RCC 7860 (cell line): ENCODE measurements at places on chromosomes 12 and 14.

GRCh38 chr12:115140981-115141655, 457.1 kb upstream of the TBX3 start:
- no peak for DNase-seq

GRCh38 chr12:55760663-55761062, 17.7 kb downstream of the GDF11 start:
- DNase-seq = no peak

DNA sequence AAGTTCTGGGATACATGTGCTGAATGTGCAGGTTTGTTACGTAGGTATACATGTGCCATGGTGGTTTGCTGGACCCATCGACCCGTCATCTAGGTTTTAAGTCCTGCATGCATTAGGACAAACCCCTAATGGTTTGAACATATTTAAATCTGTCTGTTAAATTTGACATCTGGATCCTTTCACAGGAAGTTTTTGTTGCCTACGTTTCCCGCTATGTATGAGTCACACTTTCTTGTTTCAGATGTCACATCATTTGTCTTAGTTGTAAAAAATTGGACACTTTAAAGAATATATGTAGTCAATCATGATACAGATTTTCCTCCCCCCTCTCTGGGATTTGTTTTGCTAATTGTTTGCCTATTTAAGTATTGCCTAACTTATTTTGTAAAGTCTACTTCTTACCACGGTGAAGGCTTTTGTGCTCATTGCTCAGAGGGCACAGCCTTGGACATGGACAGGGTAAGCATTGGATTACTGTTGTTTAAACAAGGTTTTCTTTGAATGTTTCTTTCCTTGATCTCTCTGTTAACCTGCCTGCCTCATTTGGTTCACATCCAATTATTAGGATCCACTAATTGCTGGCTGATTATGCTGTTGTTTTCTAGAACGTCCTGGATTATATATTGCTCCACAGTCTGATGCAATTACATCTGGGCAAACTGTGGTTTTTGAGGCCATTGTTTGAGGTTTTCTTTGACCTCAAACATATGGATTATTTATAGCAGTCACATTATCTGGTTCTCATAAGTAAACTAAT, 1441.4 kb downstream of the AACS start:
- no peak for DNase-seq

GRCh38 chr14:75549169-75549568, 26.9 kb downstream of the BATF start:
- no peak for DNase-seq

DNA sequence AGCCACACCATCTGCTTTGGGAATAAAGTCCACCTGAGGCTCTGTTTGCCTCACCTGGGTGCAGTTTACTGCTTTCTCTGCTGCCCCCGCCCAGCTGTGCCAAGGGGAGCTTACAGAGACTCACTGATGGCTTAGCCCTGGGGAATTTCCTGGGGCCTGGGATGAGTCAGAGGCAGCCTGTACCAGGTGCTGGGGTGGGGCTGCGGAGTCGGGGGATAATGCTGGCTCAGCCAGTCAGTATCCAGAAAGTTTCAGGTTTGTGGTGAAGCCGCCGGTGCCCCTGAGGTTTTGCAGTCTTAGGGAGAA, 22.3 kb downstream of the PLEKHG3 start:
- peak; percentile 25 for DNase-seq

- no peak for DNase-seq
Observed at GRCh38 chr12:14768823-14769405, 34.4 kb downstream of the WBP11 start.

- DNase-seq = no peak
Observed at GRCh38 chr12:92574051-92574783, 128.6 kb upstream of the PLEKHG7 start.

- DNase-seq = no peak
Observed at GRCh38 chr12:52358575-52359350, 8.5 kb downstream of the KRT85 start.

GRCh38 chr14:50839691-50840090, 8.7 kb upstream of the NIN start:
- DNase-seq = no peak

DNA sequence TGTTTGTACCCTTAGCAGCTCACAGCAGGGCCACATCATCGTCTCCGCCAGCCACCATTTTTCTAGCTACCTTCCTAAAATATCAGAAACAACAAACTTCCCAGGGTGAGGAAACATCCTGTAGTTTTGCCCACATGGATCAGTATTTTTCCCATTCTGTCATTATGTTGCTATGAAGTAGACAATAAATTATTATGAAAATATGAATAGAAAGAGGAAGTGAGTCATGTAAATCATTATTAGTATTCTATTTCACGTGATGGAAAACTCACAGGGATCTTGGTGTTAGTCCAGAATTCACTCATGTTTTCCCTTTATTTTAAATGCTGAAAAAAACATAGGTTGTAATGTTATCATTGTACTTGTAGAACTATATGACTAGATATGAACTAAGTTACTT, 319.4 kb downstream of the SYT1 start:
- no peak for DNase-seq

DNA sequence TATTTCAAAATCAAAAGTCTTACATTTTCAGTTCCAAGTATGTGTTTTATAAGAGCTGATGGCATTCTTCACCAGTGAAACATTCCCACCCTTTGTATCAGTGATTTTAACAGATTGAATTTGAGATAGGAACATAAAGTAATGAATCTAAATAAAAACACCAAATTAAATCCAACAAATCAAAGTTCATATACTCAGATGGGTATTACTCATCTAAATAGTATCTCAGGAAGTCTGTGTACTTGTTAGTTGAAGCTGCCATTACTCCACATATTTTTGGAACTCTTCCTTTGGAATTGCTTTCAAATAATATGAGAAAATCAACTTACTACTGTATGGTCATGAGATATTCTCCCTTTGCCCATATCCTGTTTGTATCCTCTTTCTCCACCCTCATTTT, 89.1 kb downstream of the MIA2 start:
- DNase-seq = no peak

- DNase-seq = peak; percentile 77
Observed at GRCh38 chr12:115597157-115597712, 680.3 kb downstream of the MED13L start.

GRCh38 chr14:39984323-39984722, 552.1 kb upstream of the FBXO33 start:
- DNase-seq = no peak

GRCh38 chr12:19988001-19988400, 380.3 kb upstream of the PDE3A start:
- no peak for DNase-seq

- no peak for DNase-seq
Observed at GRCh38 chr12:82505150-82505549, 146.8 kb downstream of the METTL25 start.

- no peak for DNase-seq
Observed at GRCh38 chr12:96396209-96396608, 4.0 kb downstream of the CDK17 start.

DNA sequence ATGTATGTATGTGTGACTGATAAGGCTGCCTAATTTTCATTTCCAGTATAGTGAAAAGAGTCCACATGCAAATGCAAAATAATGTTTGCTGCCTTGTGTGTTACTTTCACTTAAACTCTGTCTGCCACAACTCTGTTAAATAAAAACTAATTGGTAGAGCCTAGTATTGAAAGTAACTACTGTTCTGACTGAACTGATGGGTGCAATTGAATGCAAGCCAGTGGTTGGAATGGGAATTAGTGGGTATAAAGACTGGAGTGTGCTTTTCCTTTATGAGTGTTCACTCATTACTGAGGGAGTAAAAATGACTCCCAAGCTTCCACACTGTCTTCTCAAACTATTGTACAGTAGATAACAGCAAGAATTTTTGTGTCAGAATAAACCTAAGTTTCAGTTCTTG, 571.0 kb downstream of the TMTC2 start:
- DNase-seq = no peak

DNA sequence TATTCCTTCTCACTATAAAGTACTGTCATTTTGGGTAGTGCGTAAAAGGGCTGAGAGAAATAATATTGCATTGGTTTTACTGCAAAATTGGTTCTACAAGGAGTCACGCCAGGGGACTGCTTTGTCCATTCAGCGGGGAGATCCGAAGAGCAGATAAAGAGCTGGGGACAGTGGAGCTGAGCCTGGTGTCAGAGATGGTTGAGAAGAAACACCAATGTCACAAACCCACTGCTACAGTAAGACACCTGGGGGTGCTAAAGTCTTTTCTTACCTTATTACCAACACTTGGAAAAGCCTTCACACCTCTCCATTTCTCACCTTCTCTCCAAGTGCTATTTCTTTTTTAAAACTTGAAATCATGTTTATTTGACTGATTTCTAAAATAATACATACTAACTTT, 14.1 kb downstream of the IL31 start:
- DNase-seq = no peak

DNA sequence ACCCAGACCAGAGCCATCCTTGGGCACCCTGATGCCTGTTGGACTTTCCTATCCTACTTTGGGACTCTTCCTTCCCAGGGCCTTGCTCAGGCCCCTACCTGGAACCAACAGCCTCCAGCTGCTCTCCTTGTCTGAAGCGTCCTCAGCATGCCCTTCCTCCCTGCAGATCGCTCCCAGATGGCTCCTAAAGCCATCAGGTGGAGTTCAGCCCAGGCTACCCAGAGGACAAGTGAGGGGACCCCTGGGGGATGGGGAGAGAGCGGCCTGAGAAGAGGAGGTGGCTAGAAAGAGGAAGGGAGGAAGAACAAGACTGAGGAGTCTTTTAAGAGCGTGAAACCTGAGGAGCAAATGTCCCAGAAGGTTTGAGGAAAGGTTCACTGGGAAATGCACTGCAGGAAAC, 236.6 kb downstream of the ZFP36L1 start:
- DNase-seq = no peak

GRCh38 chr12:124030510-124030909, 57.5 kb downstream of the ZNF664 start:
- DNase-seq = no peak

DNA sequence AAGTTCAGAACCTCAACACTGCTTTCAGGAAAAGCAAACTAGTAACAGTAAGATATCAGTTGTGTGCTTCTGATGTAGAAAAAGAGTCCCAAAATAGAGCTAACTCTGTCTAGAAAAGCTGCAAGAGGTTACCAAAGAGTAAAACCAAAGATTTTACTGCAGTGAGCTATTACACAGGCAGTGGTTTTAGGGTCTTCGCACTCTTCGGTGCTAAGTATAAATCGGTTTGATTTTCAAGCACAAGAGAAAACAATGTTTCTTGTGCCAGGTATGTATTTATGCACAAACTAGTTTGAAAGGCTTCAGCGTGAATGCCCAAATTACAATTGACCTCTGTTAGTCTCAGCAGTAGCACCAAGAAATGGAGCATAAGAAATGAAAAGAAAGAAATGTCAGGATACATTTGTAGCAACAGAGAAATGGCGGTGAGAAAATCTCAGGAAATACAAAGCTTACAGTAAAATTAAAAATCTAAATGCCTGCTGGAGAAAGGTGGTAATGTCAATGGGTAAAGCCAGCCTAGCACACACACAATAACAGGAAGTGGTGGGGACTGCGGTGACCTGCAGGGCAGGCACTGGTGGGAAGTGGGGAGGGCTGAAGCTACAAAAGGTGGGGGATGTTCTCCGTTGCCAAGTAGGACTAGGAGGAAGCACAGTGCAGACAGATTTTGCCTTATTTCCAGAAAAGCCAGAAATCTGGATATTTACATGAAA, 18.0 kb upstream of the DYRK2 start:
- no peak for DNase-seq
